ENCODE measurements at places on chromosomes 5 and 9.

- DNase-seq: no peak
These were observed 39.5 kb downstream of the TRIP13 start for GRCh38 chr5:932151-932627.

DNA sequence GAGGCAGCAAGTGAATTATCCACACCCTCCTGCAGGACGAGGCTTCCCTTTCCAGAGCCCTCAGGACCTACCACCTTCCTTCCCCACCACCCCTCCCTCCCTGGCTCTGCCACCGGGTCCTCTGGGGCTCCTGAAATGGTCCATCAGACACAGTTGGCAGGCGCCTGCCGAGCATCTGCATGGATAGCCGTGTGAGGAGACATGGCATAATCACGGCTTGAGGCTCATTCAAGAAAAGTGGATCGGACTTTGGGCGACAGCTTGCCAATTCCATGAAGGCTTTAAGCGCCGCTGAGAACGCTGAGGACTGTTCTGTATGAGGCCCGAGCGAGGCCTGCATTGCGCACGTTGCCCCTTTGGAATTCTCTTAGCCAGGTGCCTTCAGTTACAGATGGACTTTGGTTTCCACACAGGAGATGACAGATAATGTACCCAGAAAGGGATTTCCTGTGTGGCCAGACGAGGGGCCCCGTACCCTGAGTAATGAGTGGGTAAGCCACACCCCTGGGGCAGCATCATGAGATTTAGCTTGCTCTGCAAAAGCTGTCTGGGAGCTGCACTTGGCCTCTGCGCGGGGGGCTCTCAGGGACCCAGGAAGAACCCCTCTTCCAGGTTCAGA, 179.8 kb downstream of the OLFM1 start:
- no peak for DNase-seq

- DNase-seq: no peak
These were observed 816 bp downstream of the RBM18 start for GRCh38 chr9:122263699-122264349.

GRCh38 chr5:150612905-150613670, 27.4 kb upstream of the SYNPO start:
- DNase-seq: no peak

DNA sequence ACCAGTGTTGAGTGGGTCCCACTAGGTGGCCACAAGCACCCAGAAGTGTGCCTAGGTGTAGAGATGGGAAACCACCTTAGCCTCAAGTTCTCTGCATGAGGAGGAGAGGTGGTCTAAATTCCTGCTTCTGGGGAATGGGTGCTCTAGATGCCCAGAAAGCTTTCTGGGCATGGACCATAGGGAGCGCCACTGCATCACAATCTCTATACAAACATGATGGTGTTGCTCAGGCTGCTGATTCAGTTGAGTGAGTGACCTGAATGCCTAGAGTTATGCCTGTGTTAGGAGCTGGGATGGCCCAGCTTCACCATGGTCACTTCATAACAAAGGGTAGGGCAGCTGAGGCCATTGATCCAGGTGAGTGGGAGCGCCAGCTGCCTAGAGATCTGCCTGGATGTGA, 667.9 kb upstream of the ARRDC3 start:
- no peak for DNase-seq

- DNase-seq: no peak
These were observed 3.8 kb downstream of the TCOF1 start for GRCh38 chr5:150361301-150361700.

GRCh38 chr5:156155598-156155997, 171.4 kb upstream of the SGCD start:
- no peak for DNase-seq

- DNase-seq: no peak
These were observed 16.3 kb upstream of the KCNV2 start for GRCh38 chr9:2700909-2701550.

All from BJ (cell line).